ENCODE measurements at places on chromosomes 4 and X.
A peak's percentile ranks its signal among the peaks of the same experiment; 100 is the strongest.

GRCh38 chr4:13968723-13969122 is 341.2 kb upstream of the BOD1L1 start:
- DNase-seq = no peak

GRCh38 chr4:169009286-169010124 is 550 bp downstream of the CBR4 start:
- peak; percentile 3 for DNase-seq

DNA sequence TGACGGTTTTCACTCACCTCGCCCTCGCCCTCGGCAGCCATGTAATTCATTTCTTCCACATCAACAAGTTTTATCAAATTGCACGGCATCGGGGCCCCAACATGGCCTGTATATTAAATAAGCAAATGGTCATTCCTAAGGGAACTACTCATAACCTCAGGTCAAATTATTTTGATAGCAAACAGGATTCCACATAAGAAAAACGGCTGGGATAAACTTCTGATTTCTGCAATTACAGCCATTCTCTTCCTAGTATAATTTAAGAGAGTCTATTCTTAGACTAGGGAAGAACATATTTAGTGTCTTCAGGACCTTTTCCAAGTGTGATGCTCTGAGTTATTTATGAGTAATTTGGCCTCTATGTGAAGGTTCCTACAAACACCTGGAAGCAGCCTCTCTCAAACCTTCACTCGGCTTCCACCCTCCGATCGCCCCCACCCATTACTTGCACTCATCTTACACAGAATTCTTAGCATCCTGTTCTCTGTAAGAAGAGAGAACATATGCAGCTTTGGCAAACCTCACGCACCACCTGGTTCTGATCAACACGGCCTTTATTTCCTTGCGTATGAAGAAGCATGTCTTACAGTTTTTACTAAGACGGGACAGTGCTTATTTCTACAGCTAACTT is 29.4 kb upstream of the CENPU start:
- no peak for DNase-seq

DNA sequence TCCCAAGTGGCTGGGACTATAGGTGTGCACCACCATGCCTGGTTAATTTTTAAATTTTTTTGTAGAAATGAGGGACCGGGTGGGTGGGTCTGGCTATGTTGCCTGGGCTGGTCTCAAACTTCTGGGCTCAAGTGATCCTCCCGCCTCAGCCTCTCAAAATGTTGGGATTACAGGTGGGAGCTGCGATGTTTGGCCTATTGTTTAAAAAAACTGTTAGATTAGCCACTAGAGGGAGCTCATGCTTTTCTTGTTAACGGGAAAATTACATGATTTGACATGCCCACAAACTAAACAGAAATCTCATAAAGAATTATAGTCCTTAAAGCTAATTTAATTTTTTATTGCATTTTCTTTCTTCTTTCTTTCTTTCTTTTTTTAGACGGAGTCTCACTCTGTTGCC is 5.0 kb upstream of the SDAD1 start:
- DNase-seq = no peak

DNA sequence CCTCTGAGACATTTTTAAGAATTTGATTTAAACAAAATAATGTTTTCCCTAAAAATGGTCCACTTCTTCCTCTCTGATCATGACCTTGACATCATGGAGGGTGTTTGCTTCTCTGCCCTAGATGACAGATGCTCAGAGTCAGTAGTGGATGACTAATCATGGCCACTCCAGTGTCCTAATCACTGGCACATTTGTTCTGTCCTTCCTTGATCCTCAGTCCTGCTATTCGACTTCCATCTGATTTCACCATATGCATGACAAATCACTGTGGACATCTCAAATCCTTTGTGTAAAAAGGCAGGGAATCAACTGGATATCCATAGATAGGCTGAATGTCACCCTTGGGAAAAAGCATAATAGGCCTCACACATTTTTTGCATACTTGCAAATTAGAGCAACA is 9.0 kb downstream of the CRMP1 start:
- DNase-seq = no peak

GRCh38 chr4:154658680-154659405 is 46.4 kb upstream of the FGG start:
- no peak for DNase-seq

DNA sequence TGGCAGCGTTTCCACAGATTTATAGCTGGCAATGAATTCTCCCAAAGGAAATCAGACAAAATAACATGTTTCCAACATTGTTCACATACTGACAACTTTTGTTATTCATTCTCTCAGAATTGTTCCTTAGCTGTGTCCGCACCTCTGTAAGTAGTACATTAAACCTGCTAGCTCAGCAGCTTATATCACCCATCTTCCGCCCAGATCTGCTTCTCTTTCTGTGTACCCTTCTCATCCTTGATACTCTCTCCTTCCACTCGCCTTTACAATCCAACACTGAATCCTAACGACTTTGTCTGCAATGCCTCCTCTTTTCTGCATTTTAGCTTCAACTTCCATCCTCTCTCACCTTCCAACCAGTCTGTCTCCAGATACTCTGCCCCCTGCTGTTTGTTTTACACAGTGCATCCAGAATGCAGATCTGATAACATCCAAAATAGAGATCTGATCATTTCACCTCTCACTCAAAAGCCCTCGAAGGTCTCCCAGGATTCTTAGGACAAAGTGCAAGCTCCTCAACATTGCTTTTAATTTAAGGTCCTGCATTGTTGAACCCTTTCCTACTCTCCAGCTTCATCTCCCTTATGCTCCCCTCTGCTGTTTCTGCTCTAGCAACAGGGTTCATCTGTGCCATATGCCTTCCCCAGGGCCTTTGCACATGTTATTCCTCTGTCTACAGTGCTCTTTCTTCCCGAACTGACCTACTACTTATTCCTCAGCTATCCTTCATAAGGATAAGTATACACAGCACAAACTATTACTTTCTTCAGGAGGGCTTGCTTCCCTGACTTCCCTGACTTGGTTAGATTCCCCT is 67.3 kb upstream of the VBP1 start:
- DNase-seq = no peak

DNA sequence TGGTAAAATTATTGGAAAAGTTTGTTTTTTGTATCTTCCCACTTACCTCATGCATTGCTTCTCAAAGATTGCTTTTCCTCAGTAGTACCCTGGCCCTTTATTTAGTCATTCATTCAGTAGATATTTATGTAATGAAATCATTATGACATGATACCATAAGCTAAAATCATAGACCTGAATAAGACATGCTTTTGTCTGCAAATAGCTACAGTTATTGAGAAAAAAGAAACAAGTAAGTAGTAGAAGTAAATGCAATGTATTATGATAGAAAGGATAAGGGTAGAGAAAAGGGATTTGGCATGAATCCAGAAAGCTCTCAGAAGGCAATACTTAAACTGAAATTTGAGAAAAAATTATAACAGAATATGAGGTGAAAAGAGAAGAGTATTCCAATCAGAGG is 352.5 kb downstream of the GPM6A start:
- DNase-seq = no peak

DNA sequence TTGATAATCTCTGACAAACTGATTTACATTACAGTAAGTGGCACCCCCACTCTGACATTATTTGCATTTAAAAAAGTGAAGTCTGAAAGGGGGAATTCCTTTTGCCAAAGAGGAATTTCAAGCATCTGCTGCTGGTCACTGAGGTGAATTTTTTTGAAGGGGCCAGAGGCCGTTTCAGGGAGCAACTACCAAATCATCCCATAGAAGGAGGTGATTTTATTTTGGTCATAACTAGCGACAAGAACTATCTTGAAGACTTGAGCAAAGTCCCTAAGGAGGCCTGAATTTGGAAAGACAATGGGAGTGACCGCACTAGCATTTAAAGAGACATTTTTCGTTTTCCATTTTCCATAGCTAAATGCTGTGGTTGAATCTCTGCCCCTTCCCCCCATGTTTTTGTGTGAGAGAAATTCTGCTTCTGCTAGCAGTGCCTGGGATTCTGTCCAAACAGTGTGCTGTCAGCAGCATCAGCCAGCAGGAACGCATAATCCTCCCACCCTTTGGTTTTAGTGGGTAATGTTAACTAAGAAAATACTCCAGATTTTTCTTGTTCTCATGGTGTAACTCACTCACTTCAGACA is 110.1 kb upstream of the MED14 start:
- no peak for DNase-seq

- no peak for DNase-seq
Measured at GRCh38 chr4:122997463-122998101, 75.2 kb upstream of the NUDT6 start.

DNA sequence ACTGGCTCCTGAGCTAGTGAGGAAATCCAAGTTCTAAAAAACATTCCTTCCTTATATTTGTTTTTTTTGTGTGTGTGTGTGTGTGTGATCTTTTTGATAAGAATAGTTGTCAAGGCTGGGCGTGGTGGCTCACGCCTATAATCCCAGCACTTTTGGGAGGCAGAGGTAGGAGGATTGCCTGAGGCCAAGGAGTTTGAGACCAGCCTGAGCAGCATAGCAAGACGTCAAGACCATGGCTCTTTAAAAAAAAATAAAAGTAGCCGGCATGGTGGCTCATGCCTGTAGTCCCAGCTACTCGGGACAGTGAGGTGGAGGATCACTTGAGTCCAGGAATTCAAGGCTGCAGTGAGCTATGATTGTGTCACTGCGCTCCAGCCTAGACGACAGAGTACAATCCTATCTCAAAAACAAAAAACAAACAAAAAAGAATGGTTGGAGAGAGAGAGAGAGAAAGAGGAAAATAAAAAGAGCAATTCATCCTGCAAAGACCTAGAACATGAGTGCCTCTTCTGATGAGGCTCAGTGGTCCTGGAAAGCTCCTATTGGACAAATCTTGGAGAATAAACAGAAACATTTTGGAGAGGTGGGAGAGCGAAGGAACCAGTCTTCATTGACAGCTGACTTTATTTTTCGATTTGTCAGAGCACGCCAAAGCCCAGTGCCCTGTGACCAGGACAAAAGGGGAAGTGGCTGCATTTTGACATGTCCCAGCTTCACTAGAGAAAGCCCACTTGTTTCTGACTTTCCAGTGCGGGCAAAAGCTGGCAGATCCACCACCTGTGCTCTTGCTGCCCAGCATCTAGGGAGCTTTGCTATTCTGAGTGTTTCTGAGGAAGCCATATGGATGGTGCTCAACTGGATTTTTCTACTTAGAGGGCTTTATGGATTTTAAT is 244.7 kb downstream of the PALLD start:
- no peak for DNase-seq

DNA sequence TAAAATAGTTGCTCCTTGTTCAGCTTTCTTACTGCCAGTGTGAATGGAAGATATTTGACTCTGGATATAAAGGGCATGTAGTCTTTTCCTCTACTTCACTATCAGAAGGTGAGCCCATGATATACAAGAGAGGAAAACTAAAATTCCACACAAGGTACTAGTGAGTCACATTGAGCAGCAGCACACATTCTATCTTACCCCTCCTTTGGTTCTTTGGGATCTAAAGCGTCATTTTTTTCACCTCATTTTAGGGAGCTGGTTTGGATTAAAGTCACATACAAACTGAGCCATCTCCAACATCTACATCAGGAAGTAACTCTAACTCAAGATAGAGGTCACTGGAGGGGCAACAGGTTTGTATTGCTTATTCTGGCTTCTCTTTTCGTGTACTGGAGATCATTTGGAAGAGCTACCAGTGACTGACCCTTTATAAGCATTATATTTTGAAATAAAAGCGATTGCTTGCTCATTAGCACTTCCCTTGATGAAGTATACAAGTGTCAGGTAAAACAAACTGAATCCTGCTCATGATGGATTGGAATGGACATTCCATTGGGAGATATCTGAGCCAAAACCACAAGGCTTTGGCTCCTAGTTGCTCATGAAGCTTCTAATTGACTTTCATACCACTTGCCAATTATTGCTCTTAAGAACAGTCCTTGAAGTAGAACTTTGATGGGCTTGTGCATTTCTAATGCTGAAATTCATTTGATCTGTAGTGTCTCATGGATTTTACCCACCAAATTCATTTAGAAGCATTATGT is 124.1 kb downstream of the SPCS3 start:
- DNase-seq = no peak

DNA sequence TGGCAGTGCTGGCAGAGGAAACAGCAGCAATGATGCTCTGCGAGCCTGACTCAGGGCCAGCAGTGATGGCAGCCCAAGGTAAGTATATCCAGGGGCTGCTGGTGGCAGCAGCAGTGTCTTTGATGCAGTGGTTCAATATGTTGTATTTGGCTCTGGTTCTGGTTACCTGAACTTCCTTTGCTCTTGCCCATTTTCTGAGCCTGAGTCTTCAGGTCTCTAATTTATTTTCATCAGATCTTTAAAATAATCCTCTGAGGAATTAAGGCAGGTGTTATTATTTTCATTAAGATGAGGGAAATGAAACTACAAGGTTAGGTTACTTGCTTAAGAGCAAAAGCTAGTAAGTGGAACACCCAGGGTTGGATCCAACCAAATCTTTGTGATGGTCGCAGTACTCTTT is 102.8 kb upstream of the BMP2K start:
- DNase-seq = no peak
